ENCODE measurements at places on chromosomes 7 and 10.

GRCh38 chr7:147944321-147944720 lies 646.2 kb upstream of the C7orf33 start:
- DNase-seq, result no peak

GRCh38 chr10:78266741-78267469 lies 233.2 kb downstream of the RPS24 start:
- no peak for DNase-seq

GRCh38 chr10:120511165-120511564 lies 54.1 kb downstream of the PLPP4 start:
- peak; percentile 40 for DNase-seq

DNA sequence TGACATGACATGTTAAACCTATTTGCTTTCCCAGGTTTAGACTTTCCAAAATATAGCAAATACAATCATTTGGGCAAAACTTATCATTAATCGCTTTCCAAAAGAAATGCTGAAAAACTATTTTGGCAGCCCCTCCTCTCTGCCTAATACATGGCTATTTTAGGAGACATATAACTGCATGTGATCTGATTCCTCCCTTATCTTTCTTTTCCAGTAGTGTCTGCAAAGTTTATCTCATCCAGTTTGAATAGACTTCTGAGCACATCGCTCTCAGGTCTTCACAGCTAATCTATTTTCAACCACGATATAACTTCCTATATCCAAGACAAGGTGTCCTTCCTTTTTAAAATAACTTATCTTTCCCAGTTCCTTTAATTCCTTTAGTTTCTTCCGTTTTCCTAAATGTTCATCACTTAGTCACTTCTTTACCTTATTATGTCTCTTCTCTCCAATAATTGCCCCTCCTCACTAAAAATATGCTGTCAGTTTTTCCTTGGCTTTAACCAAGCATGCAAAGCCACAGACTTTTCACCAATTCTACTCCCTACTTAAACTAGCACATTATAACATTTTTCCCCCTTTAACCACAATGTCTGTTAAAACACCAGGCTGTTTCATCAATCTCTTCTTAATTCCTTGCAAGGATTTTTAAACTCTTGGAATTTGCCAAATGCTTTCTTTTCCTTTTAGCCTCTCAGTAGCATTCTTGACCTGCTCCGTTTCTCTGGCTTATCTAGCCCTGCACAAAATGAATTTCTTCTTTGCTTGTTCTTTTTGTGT lies 24.4 kb downstream of the GNG11 start:
- DNase-seq, result no peak

GRCh38 chr10:92729886-92730285 lies 40.1 kb downstream of the HHEX start:
- DNase-seq, result no peak

DNA sequence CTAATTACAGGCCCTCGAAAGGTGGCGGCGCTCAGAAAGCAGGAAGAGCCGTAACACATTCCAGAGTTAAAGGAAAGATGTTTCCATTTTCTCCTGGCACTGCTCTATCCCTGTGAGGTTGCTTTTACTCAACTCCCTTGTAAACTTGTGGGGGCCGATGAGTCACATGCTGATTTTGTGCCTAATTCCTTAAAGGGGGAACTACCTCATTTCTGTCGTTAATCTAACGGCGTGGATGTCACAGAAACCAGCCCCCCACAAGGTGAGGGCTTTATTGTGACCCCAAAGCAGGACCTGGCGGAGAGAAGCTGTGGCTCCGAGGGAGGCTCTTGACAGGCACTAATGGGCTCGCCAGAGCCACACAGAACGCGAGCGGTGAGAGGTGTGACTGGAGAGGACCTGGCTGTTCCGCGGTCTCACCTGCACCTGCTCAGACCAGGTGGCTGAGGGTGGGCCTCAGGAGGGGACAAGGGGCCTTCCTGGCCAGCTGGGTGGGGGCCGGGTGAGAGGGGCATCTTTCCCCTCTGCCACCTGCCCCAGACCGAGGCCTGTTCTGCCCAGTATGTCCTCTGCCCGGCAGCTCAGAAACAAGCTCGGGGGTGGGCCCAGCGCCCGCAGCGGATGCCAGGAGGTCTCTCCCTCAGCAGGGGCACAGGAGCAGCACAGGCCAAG lies 50.9 kb downstream of the CALML3 start:
- no peak for DNase-seq

DNA sequence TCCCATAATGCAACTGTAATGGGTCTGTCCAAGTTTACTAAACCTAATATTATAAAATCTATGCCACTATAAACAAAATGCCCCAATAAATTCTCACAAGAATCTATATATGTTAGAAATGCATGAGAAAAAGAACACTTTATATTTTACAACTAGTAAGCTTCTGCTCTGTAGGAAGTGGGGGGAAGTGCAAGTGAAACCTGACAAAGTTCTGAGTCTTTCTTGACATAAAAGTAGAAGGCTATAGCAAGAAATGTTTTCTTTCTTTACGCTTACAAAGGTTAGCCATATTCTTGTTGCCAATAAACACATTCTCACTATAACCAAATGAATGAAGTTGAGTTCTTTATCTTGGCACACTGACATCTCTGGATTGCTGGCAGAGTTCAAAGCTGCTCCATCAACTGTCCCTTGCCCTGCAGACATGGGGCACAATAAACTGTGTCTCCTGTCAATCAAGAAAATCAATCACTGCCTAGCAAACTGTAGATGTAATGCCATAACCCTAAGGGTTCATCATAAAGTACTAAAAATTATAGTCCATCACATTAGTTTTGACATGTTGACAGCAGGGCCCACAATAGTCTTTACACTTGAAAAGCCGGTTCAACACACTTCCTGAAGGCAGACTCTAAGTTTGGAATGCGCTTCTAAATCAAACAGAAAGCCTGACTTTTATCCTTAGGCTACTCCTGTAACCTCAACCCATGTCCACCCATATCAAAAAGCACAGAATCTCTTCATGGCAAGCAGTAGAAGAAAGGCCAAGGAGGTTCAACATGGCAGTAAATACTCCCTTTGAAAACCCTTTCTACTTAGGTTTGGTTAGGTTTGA lies 58.6 kb downstream of the TPK1 start:
- DNase-seq, result no peak

DNA sequence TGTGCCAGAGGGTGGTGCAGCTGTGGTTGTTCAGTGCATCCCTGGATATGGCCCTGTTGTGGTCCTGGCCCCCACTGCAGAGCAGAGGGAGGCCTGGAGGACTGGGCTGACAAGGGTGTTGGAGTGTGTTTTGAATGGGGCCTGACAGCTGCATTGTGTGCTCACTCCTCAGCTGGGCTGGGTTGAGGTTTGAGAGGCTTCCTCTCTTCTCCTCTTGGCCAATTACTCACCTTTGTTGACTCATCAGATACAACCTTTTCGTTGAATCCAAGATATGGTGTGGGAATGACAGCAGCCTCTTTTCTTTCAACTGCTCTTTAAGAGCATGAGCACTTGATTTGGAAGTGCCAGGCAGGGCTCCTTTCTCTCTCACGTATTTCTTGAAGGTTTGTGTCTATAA lies 228.5 kb upstream of the COBL start:
- DNase-seq, result no peak

DNA sequence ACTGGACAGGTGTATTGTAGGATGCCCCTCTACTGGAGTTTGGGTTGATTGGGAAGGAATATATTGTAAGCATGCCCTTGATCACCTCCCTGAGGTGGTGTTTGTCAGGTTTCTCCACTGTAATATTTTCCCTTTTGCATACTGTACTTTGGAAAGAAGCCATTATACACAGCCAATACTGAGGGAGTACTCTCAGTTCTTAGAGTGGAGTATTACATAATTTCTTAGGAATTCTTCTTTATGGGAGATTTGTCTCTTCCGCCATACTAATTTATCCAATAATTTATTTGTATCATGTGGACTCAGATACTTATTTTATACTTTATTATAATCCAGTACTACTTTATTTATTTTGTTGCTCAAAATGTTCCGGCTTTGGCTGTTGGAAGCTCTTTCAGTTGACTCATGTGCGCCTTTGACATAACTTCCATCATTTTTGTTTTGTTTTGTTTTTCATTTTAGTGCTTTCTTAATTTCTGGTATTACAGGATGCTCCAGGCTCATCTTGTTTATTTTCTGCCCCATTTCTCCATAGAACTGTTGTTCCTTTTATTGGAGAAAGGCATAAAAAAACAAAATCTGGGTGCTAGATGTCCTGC lies 29.7 kb downstream of the MKLN1 start:
- no peak for DNase-seq

DNA sequence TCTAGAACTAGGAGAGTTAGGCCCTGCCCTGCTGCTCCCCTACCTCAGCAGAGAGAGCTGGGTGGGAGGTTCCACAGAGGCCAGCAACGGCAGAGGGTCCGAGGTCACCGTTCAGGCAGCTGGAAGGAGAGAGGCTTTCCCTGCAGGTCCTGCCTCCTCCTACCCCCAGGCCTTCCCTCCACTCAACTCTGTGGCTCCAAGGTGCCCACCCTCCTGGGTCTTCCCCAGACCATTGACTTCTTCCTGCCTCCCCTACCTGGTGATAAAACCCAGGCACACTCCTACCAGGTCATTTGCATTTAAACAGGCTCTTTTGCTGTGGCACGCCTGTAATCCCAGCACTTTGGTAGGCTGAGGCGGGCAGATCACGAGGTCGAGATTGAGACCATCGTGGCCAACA lies 515.3 kb upstream of the FOXK1 start:
- no peak for DNase-seq

GRCh38 chr7:2143981-2144595 lies 88.7 kb downstream of the MAD1L1 start:
- no peak for DNase-seq

GRCh38 chr7:28065308-28065707 lies 115.3 kb downstream of the JAZF1 start:
- DNase-seq, result no peak
